Uterus (tissue), 4 donors: ENCODE measurements at places on chromosomes 12 and 14. TPM values are rescaled to one million over a fixed set of nuclear protein-coding genes. Genes with fewer than 3 reads are reported as not detected.

The SLC15A4 gene
- total RNA-seq, result 40.9 TPM

The RPS26 gene
- 35.4 TPM for total RNA-seq

The TSHR gene
- not detected for total RNA-seq

The ANG gene
- total RNA-seq, result 20.8 TPM

The PMCH gene
- not detected for total RNA-seq

The MIP gene
- total RNA-seq, result not detected

The RNASE1 gene
- 299 TPM for total RNA-seq

The CD4 gene
- total RNA-seq, result 24.3 TPM

The APOF gene
- total RNA-seq, result not detected

The L2HGDH gene
- 0.29 TPM for total RNA-seq

The KCNH5 gene
- total RNA-seq, result not detected

The RND1 gene
- total RNA-seq, result 22.1 TPM

The SMCO2 gene
- not detected for total RNA-seq

The DAD1 gene
- 154 TPM for total RNA-seq

The KLHDC1 gene
- 28.7 TPM for total RNA-seq

The GNG2 gene
- 9.3 TPM for total RNA-seq

The ERBB3 gene
- total RNA-seq, result 9.1 TPM

The ACTN1 gene
- total RNA-seq, result 395 TPM

The ADAMTS20 gene
- total RNA-seq, result not detected

The RD3L gene
- total RNA-seq, result not detected

The HOXC6 gene
- total RNA-seq, result 2.1 TPM

The RNFT2 gene
- total RNA-seq, result not detected

The GZMH gene
- total RNA-seq, result not detected
